Activated CD4-positive, alpha-beta memory T cell treated with anti-CD3 and anti-CD28 coated beads for 36 hours (primary cell): ENCODE measurements at places on chromosomes 4 and X. TPM values are rescaled to one million over a fixed set of nuclear protein-coding genes. Genes with fewer than 3 reads are reported as not detected.

GRCh38 chr4:139018971-139019758, 3.6 kb downstream of the NOCT start:
- no peak overlapping the region for H3K4me3 ChIP-seq
- H3K27ac ChIP-seq = no peak overlapping the region
- H3K36me3 ChIP-seq = peaks cover 16% of the 10 kb centered on the region
- no peaks in the 10 kb centered on the region for H3K27me3 ChIP-seq

- H3K27me3 ChIP-seq = peaks cover 2% of the 10 kb centered on the region
- H3K4me1 ChIP-seq = no peaks in the 10 kb centered on the region
- H3K4me3 ChIP-seq = no peak overlapping the region
- DNase-seq = no peak
These were observed 9.7 kb downstream of the TSPAN7 start for GRCh38 chrX:38571058-38571457.

DNA sequence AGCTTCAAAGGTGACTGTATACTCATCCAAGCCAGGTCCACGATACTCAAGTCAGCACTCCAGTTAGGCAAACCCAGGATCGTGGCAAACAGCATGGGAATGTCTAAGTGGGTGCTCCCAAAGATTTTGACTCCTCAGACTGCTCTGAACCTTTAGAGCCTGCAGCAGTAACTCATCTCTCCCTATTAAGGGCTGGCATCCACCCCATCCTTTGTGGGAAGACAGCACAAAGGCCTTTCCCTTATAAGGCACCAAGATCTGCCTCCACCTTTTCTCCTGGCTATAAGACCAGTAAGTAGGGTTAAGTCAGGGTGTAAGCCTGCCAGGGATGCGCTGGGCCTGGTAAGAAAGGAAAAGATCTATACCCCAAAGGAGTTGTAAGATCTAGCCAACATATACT, 23.6 kb upstream of the SLC25A43 start:
- H3K4me1 ChIP-seq = no peaks in the 10 kb centered on the region
- no peaks in the 10 kb centered on the region for H3K36me3 ChIP-seq
- no peaks in the 10 kb centered on the region for H3K27me3 ChIP-seq
- DNase-seq = no peak
- no peak overlapping the region for H3K27ac ChIP-seq

DNA sequence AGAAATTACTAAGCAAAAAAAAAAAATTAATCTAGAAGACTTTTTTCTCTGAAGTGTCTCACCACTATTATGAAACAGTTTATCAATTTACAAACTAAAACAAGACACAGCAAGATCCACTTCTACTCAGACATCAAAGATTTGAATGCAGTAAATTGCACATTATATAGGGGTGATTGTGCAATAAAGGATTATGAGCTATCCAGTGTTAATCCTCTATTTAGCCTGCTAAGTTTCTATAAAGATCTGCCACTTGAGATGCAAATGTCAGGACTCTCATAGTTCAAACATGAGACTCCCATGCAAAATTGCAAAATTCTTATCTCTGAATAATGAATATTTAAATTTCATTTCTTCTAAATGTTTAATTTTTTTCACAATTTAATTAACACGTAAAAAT, 2.2 kb downstream of the TECRL start:
- H3K27me3 ChIP-seq = no peaks in the 10 kb centered on the region
- DNase-seq = no peak
- no peak overlapping the region for H3K27ac ChIP-seq
- no peaks in the 10 kb centered on the region for H3K4me1 ChIP-seq
- no peaks in the 10 kb centered on the region for H3K36me3 ChIP-seq

- H3K36me3 ChIP-seq = no peaks in the 10 kb centered on the region
- no peak overlapping the region for H3K27ac ChIP-seq
- no peak overlapping the region for H3K4me3 ChIP-seq
- H3K27me3 ChIP-seq = no peaks in the 10 kb centered on the region
These were observed 79.8 kb downstream of the ADAMTS3 start for GRCh38 chr4:72489267-72489666.

DNA sequence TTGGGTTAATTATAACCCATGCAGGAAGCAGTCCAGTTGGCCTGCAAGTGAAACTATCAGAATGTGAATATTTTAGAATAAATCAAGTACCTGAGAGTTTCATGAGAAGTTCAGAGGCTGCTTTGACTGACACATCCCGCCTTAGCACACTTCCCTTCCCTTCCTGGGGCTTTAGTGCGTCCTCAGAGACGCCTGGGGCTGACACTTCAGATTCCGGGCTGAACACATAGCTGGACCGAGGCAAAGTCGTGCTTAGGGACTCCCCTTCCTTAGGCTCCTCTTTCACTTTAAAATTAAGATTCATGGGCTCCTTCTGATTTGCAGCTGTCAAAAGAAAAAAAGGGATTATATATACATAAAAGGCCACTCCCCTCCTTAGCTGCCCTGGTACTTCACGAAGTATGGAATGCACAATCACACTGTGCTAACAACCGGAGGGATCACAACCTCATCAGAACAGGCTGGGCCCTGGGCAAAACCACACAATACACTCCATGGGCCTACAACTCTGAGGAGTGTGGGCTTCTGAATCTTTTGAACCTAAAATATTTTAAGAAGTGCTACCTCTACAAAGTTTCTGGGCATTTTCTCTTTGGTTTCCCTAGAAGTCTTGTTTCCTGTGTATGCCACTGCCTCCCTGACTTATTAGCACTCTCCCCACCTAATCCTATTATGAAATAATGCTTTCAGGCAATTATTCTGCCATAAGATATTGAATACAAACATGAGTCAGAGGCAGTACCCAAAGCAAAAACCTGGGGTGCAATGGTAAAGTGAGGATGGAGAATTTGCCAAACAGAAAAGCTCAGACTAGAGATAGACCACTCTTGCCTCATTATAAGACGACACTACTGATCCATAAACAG, 68.2 kb downstream of the ZNF827 start:
- H3K27me3 ChIP-seq = no peaks in the 10 kb centered on the region
- H3K27ac ChIP-seq = no peak overlapping the region
- H3K4me1 ChIP-seq = peaks cover 27% of the 10 kb centered on the region
- DNase-seq = no peak
- H3K36me3 ChIP-seq = peaks cover 28% of the 10 kb centered on the region

DNA sequence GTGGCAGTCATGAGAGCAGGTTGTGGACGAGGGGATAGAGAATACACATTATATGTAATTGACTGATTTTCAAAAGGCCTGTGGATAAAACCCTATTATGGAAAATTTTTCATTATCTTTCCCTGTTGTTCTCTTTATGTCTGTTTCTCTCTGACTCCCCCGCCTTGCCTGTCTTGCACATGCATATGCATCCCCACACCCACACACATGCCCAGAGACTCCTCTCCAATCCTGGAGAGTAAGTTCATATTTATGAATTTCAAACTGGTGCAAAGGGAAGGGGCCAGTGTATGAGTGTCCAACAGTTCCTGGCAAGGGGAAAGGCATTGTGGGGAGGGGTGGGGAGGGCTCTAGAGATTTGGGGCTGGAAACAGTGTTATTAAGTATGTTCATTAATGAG, 60.8 kb upstream of the ARHGAP36 start:
- H3K36me3 ChIP-seq = no peaks in the 10 kb centered on the region
- no peak for DNase-seq
- H3K4me3 ChIP-seq = no peak overlapping the region
- no peak overlapping the region for H3K27ac ChIP-seq

DNA sequence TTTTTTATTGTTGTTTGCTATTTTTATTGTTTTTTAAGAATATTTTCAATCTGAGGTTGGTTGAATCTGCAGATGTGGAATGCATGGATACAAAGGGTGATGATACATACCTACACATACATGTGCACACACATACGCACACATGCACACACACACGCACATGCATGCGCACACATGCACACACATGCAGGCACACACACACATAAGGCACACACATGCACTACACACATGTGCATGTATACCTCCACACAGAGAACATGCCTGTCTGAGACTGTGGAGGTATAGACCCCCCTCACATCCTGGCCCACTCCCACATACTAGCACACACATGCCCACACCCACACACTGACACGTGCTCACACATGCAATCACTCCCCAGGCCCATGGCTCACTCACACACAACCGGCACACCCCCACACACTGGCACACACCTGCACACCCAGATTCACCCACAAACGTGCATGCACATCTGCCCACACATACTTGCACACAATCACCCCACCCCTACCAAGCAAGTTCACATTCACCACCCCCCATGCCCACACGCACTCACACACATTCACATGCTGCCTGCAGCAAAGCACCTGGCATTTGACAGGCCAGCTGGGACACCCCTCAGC, 97.6 kb upstream of the AFAP1 start:
- H3K4me1 ChIP-seq = peaks cover 12% of the 10 kb centered on the region
- no peak overlapping the region for H3K27ac ChIP-seq
- no peak overlapping the region for H3K4me3 ChIP-seq
- no peaks in the 10 kb centered on the region for H3K36me3 ChIP-seq
- DNase-seq = no peak

DNA sequence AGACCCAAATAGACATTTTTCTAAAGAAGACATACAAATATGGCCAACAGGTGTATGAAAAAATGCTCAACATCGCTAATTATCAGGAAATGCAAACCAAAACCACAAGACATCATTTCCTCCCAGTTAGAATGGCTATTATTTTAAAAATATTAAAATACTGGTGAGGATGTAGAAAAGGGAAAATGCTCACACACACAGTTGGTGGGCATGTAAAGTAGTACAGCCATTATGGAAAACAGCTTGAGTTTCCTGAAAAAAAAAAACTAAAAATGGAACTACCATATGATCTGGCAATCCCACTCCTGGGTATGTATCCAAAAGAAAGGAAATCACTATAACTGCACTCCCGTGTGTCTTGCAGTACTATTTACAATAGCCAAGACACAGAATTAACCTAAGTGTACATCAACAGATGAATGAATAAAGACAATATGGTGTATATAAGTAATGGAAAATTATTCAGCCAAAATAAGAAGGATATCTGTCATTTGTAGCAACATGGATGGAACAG, 128.9 kb upstream of the DKK2 start:
- H3K27ac ChIP-seq = no peak overlapping the region
- no peaks in the 10 kb centered on the region for H3K4me1 ChIP-seq
- H3K4me3 ChIP-seq = no peak overlapping the region

NFKB1 gene
- 122 TPM for total RNA-seq

TNIP2 gene
- total RNA-seq = 77.5 TPM

MND1 gene
- total RNA-seq = 32.0 TPM

KIF4A gene
- total RNA-seq = 28.3 TPM

WAS gene
- 95.2 TPM for total RNA-seq

PNMA6F gene
- not detected for total RNA-seq

NEUROG2 gene
- total RNA-seq = not detected
